ENCODE measurements at places on chromosomes 13 and 19.

GRCh38 chr13:92951273-92951890 is 275.2 kb upstream of the GPC6 start:
- DNase-seq, result no peak

DNA sequence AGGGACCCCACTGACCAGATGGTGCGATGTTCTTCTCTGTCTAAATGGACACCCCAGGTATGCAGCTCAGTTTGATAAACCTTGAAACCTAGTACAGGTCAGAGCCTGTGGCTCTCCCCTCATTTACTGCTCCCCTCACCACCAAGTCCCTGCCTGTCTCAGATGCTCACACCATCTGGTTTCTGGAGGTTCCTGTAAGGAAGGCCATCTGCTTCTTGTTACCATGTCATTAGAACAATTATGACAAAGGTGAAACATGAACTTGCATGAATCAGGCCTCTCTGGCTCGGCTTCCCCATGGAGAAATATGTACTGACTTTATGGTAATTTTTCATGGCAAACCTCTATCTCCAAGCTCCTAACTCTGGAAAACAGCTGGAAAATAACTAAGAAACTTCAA is 965.7 kb downstream of the UQCRFS1 start:
- no peak for DNase-seq

DNA sequence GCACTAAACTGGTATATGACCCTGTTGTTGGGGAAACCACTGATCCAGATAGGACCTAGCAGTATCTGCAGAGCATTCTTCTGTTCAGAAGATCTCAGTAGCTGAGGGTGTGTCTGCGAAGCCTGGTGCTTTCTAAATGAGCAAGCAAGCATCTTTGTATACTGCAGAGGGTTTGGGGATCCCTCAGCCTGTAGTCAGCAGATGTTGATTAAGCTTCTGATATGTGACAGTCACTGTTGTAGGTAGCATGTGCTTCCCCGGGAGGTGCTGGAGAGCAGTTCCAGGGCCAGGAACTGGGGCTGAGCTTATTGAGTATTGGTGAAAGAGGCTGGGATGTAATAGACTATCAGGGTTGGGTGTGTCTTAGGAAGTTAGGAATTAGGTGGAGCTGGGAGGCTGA is 1.5 kb downstream of the SCAF1 start:
- no peak for DNase-seq

DNA sequence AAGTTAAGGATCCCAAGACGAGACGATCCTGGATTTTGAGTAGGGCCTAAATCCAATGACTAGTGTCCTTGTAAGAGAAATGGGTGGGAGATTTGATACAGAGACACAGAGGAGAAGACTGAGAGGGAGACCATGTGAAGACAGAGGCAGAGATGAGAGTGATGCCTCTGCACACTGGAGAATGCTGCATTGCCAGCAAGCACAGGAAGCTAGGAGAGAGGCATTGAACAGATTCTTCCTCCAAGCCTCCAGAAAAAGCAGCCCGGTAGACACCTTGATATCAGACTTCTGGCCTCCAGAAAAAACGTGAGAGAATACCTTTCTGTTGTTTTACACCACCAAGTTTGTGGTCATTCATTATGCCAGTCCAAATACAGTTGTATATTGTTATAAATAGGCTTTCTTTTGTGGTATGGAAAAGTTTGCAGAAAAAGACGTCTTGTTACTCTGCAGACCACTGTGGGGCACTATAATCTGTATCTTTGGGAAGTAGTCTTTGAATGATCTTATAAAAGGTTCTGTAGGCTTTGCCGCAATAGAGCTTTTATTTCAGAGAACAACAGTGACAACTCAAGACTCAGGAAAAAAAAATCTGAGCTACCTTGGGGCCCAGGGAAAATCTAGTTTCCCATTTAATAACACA is 17.9 kb upstream of the RFC3 start:
- no peak for DNase-seq

DNA sequence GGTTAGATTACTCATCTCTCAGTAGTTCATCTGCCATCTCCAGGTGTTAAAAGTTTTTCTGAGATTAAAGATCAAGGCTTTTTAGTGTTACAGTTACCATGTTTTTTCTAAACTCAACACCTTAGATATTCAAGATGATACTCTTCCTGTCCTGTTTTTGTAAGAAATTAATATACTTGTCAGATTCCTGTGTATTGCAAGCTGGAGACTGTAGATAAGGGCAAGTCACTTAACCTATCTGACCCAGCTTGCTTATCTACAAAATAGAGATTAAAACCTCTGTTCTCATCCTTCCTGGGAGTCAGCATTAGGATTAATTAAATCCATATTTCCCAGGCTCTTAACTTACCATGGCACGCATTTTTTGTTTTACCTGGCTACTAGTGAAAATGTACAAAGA is 25.2 kb downstream of the SUGT1 start:
- DNase-seq, result no peak

- DNase-seq, result no peak
Measured at GRCh38 chr13:39968646-39969475, 313.4 kb downstream of the COG6 start.
